Stimulated activated CD8-positive, alpha-beta memory T cell treated with anti-CD3 and anti-CD28 coated beads, Interleukin-2, amount 100 ng/mL, for 1 hour (primary cell): ENCODE measurements at places on chromosomes 6 and 20.

GRCh38 chr6:123022975-123023374 is 26.9 kb downstream of the CLVS2 start:
- no peak for DNase-seq

DNA sequence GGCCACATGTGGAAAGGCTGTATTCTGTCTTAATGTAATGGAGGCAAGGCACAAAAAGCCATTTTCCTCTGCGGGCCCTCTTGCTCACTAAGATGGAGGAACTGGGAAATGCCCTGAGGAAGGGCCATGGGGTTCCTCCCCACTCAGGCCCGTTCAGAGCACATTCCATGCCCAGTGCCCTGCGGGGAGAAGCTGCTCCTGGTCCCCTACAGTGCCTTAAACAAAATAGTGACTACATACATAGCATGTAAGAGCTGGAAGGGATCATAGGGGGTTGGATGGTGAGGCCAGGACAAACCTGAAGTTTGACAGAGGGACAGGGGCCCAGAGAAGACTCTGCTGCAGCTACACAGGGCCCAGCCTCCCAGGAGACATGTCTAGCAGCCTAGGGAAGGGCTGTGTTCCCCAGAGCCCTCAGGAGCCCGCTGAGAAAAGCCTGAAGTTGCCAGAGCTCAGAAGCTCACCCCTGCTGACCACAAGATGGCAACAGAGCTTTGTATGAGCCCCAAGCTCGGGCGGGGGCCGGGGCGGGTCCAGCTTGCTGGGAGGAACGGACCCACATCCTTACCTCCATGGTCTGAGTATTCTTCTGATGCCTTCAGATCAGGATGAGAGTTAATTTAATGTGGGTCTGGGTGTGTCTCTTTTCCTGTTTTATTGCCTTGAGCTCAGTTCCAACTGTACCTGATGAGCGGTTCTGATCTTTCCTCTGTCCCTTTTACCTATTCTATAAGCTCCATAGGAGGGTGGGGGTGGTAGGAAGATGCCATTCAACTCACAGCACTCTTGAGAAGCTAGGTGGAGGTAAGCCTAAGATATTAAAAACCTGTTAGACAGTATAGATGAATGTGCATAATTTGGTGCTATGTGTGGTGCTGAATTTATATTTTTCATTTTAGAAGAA is 242.9 kb downstream of the CDC5L start:
- no peak for DNase-seq

DNA sequence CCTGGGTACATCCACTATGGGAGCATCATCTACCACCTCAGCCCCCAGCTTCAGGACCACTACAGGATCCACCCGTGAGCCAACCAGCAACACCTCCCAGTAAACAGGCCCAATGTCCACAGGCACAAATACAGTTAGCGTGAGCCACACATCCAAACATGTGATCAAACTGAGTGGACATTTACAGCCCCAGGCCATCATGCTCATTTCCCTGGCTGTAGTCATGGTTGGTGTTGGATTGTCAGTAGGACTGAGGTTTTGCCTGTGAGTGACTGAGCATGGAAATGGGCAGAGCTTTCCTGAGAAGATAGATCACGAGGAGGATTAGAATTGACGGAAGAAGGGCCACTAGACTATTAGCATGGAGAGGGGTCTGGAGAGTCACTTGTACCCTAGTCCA is 10.7 kb upstream of the MUC21 start:
- no peak for DNase-seq

DNA sequence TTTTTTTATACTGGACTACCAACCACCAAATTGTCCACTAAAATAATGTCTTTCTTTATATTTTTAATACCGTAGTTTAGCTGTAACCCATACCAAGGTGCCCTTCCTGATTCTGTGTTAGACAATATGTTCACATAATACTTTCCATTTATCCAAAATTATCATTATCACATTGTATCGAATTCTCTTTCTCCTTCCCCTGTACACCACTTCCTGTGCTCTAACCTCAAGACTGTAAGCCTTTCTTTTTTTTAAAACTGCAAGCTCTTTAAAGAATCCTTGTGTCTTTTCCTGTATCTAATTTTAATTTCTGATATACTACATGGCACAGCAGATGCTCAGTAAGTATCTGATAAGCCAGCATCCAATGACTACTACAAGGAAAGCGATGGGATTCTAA is 917.5 kb downstream of the EYS start:
- DNase-seq, result no peak

- no peak for DNase-seq
These were observed 193.2 kb upstream of the VGLL2 start for GRCh38 chr6:117072134-117072533.

GRCh38 chr6:135555550-135555949 is 58.0 kb upstream of the AHI1 start:
- no peak for DNase-seq

DNA sequence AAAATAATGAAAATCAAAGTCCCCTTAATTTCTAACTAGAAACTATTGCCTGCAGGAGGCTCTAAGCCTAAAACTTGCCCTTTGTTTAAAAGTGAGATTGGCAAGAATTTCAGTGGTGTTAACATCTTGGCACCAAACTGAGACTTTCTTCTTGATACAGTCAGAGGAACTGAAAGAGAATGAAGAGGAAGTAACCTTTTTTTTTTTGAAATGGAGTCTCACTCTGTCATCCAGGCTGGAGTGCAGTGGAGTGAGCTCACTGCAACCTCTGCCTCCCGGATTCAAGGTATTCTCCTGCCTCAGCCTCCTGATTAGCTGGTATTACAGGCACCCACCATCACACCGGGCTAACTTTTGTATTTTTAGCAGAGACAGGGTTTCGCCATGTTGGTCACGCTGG is 3.6 kb downstream of the DOP1A start:
- DNase-seq, result no peak

GRCh38 chr6:31246051-31246521 is 25.8 kb downstream of the HLA-C start:
- no peak for DNase-seq

- DNase-seq, result no peak
These were observed 138.1 kb downstream of the TMEM242 start for GRCh38 chr6:157185171-157185570.

GRCh38 chr20:18057101-18057993 is at the start of gene OVOL2:
OVOL2 (minus strand) TSS chr20:18057916; CDS start chr20:18057634, 282 bp downstream.
- no peak for DNase-seq

DNA sequence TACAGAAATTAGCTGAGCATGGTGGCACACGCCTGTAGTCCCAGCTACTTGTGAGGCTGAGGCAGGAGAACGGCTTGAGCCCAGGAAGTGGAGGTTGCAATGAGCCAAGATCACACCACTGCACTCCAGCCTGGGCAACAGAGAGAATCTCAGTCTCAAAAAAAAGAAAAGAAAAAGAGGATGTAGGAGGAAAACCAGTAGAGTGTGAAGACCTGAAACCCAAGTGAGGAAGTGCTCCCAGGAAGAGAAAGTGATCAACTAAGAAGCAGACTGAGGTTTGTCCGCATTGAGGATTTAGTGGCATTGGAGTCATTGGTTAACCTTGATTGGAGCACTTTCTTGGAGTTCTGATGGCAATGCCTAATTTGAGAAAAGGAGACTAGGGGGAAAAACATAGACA is 20.6 kb upstream of the TASP1 start:
- no peak for DNase-seq

- DNase-seq, result no peak
These were observed 20.3 kb downstream of the ASXL1 start for GRCh38 chr20:32378461-32378860.
